ENCODE measurements at places on chromosomes 5 and 9. TPM values are rescaled to one million over a fixed set of nuclear protein-coding genes. Genes with fewer than 3 reads are reported as not detected.

The EGFLAM gene
- not detected for total RNA-seq

DNA sequence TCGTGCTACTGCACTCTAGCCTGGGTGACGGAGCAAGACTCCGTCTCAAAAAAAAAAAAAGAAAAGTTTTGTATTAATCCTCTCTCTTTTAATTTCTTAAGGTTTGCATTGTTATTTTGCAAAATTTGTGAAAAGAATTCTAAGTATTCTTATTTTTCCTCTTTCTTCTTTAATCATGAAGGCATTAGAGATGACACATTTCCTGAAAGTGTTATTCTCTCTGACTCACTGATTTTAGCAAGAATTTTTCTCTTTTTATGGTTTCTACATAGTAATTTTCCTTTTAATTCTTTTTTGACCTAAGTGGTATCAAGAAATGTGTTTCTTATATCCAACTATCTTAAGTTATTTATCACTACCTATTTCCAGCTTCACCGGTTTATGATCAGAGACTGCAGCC lies 78.0 kb downstream of the NSUN2 start:
- DNase-seq = no peak

GRCh38 chr9:16307626-16308195 lies 562.8 kb downstream of the BNC2 start:
- no peak for DNase-seq

The FBP1 gene
- not detected for total RNA-seq

GRCh38 chr9:74479711-74480110 lies 17.4 kb upstream of the RORB start:
- no peak for DNase-seq

Data from GM12878 (cell line).